DMS153 (cell line): ENCODE measurements at places on chromosomes 6 and 20.

DNA sequence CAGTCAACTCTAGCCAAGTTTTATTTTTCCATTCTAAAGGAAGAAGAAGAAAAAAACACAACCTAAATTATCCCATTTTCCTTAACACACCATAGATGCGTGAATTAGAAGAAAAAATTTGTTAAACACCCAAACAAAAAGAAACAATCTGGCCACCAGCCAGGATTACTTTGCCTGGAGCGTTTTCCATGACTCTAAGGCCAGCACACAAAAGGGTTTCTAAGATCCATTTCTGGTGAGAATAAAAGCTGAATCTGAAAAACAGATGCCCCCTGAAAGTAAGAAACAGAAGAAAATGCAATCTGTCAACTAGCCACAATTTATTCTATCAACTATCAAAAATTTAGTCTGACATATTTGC, 267.2 kb upstream of the SULF2 start:
- DNase-seq = no peak

- no peak for DNase-seq
These were observed 371.1 kb downstream of the BCKDHB start for GRCh38 chr6:80477591-80477990.

DNA sequence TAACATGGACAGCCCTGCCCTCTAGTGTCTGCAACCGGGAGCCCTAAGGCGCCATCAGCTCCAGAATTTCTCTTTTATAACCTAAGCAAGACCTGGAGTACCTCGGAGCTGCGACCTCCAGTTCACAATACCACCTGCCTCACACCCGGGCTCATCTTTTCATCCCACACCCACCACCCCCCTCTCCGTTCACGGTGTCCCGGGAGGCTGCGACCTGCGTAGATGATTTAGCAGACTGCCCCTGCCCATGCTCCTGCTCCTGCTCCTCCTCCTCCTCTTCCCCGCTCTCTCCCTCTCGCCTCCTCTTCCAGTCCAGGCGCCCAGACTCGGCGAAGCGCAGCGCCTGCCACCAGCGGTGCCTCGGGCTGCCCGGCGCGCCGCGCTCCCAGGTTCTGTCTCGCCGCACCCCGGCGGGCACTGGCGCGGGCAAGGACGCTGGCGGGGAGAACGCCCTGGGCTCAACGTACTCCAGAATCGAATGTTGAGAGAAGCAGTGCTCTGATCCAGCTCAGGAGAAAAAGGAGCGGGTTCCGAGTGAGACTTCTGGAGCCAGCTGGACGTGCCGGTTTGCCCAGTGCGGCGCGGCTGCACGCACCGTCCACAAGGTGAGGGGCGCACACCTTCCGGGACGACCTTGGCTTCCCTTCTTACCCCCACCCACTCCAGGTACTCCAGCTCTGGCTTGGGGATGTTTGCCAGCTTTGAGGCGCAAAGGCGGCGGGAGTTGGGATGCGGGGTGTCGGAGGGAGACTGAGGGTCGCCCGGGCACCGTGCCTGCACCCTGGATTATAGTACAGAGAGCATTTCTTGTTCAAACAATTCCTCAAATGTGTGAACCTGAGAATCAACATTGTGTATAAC, at the start of gene HTR1E:
Gene HTR1E, plus strand, starts transcription at position 310 of the 861 bp plus-strand sequence. CDS start 77,807 bp downstream, outside the sequence.
- DNase-seq = peak; percentile 6

GRCh38 chr20:22861231-22861980, 173.7 kb upstream of the SSTR4 start:
- no peak for DNase-seq

GRCh38 chr6:56348578-56348977, 101.2 kb upstream of the COL21A1 start:
- no peak for DNase-seq

- DNase-seq = peak; percentile 92
These were observed 79.1 kb downstream of the DTD1 start for GRCh38 chr20:18666803-18667415.

GRCh38 chr6:95846652-95847051, 169.1 kb upstream of the FUT9 start:
- no peak for DNase-seq

DNA sequence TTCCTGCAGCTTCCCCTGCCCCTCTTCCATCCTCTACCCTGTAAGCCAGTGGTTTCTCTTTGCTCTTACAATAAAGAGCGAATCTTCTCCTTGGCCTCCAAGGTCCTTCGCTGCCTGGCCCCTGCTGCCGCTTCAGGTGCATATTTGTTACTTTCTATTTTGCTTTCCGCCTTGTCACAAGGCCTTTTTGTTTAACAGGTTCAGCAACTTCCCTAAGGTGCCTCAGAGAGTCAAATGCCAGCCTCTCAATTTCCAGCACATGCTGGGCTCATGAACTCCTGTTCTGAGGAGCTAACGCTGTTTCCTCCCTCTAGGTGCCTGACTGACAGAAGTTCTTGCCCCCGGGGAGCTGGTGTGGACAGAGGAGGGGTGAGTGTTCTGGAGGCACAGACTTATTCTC, 42.4 kb upstream of the EPB41L1 start:
- DNase-seq = no peak

- DNase-seq = no peak
These were observed 186.2 kb downstream of the ERMARD start for GRCh38 chr6:169937389-169938261.

DNA sequence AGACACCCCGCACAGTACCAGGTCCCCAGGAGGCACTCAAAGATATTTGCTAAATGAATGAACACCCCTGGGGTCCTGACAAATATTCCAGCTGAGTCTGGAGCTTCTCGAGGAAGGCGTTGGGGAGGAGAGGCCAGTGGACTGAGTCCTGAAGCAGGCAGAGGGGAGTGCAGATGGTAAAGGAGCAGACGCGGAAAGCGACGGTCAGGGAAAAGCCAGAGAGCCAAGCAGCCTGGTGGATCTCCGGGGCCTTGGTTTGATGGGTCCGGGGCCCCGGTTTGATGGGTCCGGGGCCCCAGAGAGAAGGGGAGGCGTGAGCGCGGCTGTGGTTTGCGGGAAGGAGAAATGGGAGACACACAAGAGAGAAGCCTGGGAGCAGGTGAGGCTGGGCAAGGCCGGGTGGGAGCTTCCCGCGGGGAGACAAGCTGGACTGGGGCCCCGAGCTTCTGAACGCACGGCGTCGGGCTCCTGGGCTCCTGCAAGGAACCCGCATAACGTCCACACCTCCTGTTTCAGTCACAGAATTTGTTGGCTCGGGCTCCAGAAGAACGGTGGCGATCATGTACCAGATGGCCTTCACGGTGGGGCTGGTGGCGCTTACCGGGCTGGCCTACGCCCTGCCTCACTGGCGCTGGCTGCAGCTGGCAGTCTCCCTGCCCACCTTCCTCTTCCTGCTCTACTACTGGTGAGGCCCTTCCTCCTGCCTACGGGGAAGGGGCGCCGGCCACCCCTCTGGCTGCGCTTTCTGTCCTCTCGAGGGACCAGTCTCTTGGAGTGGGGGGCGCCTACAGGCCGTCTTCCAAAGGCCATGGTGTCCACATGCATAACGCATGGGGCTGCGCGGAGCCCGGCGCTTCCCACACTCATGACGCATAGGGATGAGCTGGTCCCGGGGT, 12.1 kb downstream of the SLC22A1 start:
- no peak for DNase-seq

- DNase-seq = no peak
These were observed 257.2 kb upstream of the EYS start for GRCh38 chr6:65964261-65964660.

DNA sequence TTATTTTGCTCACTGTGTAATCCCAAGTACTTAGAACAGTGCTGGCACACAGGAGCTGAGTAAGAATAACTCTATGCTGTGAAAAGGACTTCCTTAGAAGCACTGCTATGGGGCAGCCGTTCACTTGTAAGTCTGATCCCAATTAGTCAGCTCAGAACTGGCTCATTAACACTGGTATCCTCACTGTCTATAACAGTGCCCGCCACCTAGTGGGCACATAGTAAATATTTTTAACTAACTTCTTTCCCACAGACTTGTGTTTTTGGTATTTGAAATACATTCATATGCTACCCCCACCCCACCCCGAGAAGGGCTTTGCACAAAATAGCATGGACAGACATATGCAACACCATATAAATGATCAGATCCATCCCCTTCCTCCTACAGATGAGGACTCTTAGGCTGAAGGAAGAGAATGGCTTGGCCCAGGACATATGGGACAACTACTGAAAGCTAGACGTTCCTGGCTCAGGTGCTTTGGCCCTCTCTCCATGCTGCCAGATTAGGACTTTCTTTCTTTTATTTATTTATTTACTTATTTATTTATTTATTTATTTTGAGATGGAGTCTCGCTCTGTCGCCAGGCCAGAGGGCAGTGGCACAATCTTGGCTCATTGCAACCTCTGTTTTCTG, 47.1 kb downstream of the DST start:
- DNase-seq = no peak

GRCh38 chr6:127243501-127243900, 23.2 kb upstream of the RNF146 start:
- no peak for DNase-seq

DNA sequence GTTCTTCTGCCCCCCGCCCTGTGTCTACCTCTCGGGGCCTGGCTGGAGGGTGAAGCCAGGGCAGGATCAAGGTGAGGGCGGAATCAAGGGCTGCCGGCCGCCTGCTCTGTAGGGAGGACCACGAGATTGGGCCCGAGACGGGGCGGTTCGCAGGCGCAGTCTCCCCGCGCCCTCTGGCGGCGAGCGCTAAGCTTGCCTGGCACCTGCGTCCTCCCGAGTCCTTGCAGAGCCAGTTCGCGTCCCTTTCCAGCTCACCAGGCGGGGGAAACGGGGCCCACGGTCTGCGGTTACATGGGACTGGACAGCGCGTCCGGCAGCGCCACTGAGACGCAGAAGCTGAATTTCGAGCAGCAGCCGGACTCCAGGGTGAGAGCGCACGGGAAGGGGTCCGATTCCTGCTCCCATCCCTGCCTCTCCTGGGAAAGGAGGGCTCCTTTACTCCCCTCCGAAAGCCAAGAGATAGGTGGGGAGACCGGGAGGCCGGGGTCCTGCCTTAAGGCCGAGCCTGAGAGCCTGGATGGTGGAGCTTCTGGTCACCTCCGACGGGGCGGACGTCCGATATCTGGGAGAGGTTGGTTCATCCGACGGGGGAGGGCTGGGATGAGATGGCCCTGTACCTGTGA, 3.6 kb upstream of the MATN4 start:
- DNase-seq = peak; percentile 39

GRCh38 chr20:10783707-10784553, 110.1 kb upstream of the JAG1 start:
- peak; percentile 75 for DNase-seq

DNA sequence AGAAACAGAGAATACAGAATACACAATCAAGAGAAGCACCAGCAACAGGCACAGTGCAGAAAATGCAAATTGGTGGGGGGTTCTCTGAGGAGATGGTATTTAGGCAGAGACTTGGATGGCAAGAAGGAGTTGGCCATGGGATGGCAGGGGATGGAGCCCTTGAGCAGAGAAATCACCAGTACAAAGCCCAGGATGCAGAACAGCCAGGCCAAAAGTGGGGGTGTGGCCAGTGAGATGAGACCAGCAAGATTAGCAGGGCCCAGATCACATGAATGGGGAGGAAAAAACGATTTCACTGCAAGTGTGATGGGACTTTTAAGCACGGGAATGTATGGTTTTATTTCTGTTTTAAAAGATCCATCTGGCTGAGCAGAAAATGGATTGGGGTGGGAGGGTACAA, 63.4 kb downstream of the TRAM2 start:
- no peak for DNase-seq

DNA sequence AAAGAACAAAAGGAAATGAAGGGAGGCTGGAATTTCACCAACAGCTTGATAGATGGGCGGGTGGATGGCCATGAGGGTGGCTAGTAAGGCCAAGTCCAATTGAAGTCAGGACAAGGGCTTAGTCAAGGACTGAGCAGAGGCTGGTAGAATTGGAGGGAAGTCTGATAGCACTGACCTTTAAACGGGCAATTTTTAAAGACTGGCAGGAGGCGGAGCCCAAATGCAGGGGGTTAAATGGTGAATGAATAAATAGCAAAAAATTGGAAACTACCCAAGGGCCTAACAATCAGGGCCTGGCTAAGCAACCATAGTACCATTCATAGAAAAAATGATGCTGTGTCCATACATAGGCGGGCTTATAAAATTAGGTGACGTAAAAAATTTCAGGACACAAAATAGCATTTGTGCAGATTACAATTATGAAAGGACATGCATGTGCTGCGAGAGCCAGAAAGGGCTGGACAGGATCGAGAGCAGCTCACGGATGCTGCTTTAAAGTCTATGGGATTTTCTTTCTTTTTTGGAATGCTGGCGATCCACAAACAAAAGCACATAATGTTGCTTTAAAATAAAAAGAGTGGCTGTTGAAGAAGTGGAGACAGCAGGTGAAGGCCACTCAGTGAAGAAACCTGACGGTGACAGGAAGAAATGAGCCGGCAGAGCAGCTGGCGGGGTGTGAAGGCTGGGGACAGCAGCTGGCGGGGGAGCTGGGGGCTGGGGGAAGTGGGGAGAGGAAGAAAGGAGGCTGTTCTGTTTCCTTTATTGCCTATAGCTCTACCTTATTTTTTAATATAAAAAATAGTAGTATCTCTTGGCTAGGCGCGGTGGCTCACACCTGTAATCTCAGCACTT, 42.8 kb upstream of the TAF8 start:
- DNase-seq = no peak

DNA sequence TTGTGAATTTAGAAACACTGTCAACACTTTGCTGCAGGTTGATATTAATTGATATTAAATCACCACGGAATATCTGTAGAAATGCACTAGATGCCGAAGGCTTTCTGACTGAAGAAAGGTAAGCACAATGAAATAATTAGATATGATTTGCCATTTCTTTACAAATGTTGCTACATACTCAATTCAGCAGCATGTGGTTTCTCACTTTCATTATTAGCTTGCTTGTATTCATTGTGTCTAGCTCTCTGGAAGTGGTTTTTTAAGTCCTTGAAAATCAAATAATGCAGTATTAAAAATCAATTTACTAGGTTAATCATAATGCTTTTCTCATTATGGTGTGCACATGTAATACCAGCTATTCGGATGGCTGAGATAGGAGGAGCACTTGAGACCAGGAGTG, 231.3 kb upstream of the MARCKS start:
- no peak for DNase-seq

DNA sequence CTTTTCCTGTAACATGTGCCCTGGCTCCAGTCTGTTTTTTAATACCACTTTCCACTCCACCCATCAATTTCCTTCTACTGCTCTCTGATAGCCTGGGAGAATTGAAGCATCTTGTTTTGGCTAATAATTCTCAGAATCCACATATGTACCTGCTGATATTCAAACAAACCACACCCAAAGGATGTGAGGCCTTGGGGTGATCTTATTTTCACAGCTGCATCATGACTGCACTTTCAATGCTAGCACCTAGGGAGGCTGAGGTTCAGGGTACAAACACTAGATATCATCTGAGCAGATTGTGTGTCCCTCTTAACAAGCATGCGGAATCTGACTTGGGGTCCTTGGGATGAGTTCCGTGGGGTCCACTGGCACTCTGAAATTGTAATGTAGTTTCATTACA, 12.7 kb downstream of the FNDC1 start:
- DNase-seq = no peak
